ENCODE measurements at places on chromosomes 2 and 18. TPM values are rescaled to one million over a fixed set of nuclear protein-coding genes. Genes with fewer than 3 reads are reported as not detected.
A peak's percentile ranks its signal among the peaks of the same experiment; 100 is the strongest.

The PLB1 gene
- 0.06 TPM for total RNA-seq

DNA sequence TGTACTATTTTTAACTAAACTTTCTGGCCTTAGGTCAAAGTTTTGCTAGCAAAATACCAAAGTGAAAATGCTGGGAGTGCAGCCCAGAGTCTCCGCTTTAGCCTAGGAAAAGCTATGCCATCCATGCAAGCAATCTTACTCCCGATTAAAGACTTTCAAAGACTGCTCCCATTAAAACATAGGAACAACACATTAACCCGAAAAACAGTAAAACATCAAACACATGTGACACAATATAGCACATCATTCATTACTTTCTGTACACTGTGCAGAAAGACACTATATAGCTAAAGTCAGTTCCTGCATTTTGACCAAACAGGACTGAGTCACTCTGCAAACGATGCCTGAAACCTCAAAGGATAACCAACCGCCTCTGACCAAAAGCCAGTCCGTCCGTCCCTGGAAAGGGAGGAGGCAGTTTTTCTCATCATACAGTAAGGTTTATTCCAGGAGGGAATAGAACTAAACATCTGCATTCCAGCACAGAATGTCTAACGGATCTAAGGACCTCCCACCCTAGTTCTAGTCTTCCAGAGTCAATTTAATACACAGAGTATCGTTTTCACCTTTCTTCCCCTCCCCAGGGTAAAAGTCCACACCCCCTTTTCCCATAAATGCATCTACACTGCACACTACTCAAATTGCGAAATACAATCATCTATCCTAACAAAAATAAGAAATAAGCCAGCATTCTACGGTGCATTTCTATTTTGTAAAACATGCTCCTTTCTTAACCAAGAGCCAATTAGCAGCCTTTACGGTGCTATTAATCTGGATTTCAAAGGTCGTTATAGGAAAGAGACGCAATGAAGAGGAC is 1.7 kb downstream of the ROCK2 start:
- DNase-seq, result peak; percentile 51

GRCh38 chr2:7878786-7879482 is 802.9 kb upstream of the ID2 start:
- no peak for DNase-seq

GRCh38 chr18:43572163-43572562 is 294.9 kb upstream of the SYT4 start:
- DNase-seq, result no peak

DNA sequence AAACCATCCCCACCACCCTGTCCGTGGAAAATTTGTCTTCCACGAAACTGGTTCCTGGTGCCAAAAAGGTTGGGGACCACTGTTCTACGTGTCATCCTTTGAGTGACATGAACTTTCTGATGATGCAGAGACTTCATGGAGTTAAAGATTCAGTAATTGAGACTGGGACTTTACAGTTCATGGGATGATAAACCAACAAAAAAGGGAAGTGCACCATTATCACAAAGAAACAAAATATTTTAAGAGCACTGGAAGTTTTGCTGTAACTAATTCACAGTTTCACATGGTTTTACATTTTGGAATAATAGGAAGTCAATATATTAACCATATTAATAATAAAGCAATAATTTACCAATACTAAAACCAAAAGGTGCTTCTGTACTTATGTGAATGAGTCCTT is 126.8 kb downstream of the AQP4 start:
- no peak for DNase-seq

DNA sequence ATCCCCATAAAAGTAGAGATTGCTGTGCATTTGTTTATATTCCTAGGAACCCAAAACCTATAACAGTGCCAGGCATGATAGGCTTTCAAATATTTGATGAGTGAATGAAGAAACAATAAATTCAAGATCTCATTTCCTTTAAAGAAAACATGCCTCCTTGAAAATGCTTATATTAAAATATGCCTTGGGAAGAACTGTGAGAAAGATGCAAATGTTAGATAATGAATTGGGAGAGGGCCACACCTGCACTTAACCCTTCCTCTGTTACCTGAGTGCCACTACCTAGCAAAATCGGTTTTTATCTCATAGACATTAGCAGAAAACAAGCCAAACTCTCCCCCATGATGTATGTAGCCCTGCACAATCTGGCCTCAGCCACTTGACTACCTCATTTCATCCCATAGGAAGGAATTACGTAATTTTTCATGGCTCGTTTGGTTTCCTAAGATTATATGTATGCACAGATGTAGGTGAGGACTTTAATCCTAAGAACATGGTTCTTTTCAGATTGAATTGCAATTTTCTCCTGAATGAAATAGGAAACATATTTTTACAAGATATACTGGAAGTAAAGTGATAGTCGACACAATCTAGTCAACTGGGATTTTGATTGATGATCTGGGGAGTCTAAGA is 25.2 kb downstream of the GULP1 start:
- DNase-seq, result no peak

DNA sequence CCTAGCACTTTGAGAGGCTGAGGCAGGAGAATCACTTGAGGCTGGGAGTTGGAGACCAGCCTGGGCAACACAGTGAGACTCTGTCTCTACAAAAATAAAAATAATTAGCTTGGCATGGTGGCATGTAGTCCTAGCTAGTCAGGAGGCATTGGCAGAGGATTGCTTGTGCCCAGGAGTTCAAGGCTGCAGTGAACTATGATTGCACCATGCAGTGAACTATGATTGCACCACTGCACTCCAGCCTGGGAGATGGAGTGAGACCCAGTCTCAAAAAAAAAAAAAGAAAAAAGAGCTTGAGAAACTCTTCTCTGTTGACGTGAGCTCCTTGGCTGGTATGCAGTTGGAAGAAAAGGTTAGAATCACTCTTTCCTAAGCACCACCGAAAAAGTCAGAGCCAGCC is 125.1 kb upstream of the TNP1 start:
- DNase-seq, result no peak

The XPO1 gene
- 171 TPM for total RNA-seq

DNA sequence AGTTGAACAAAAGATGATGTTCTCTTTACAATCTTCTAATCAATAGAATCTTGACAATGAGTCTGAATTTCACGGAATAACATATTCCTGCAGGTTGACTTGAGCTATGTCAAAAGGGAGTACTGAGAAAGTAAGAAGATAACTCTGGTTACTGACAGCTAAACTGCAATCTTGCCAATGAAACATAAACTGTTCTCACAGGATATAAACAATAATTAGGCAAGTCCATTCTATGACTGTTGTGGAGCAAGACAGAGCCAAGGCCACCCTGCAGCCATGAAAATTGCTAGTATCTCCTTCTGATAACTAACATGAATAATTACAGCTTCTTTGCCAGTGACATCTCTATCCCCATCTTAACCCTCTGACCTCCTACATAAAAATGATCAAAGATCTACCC is 6.3 kb upstream of the RPRD1A start:
- no peak for DNase-seq

GRCh38 chr2:105883911-105884694 is 139.4 kb downstream of the NCK2 start:
- no peak for DNase-seq

The KCNJ13 gene
- not detected for total RNA-seq

DNA sequence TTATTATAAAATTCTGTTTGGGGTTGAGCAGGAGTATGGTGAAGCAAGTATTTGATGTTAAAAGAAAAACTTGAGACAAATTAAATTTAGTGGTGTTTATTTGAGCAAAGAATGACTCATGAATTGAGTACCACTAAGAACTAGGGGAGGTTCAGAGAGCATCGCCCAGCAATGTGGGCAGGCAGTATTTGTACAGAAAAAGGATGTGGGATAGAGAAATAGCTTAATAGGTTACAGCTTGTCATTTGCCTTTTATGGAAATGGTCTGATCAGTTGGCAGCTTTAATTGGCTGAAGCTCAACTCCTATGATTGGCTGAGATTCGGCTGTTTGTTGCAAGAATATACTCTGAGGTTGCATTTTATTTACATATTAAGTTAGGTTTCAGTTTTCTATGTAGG is 68.2 kb downstream of the LRATD1 start:
- DNase-seq, result no peak

The REG1A gene
- not detected for total RNA-seq

The RTP5 gene
- not detected for total RNA-seq

- peak; percentile 62 for DNase-seq
Observed at GRCh38 chr2:177392373-177393202, at the start of gene AGPS. Gene AGPS, plus strand, starts transcription at chr2:177392773. Its CDS starts 17 bp downstream, at chr2:177392790.

DNA sequence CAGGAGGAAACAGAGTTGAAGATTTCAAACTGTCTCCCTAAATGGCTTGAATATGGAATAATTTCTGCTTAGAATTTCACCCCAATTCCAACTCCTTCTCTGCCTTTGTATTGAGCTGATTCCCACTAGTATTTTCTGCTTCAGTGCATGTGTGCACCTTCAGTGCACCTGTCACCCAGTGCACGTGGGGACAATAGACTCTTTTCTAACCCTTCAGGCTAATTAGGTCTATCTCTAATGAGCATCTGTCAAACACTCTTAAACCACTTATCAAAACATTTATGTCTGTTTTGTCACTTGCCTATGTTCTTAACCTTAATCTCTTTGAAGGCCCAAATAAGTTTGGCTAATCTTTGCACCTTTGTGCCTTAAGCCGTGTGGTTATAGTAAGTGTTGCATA is 232.0 kb upstream of the NETO1 start:
- no peak for DNase-seq

GRCh38 chr2:118047380-118047826 is 33.5 kb upstream of the CCDC93 start:
- no peak for DNase-seq

GRCh38 chr2:48450936-48451602 is 78.9 kb upstream of the STON1 start:
- no peak for DNase-seq

DNA sequence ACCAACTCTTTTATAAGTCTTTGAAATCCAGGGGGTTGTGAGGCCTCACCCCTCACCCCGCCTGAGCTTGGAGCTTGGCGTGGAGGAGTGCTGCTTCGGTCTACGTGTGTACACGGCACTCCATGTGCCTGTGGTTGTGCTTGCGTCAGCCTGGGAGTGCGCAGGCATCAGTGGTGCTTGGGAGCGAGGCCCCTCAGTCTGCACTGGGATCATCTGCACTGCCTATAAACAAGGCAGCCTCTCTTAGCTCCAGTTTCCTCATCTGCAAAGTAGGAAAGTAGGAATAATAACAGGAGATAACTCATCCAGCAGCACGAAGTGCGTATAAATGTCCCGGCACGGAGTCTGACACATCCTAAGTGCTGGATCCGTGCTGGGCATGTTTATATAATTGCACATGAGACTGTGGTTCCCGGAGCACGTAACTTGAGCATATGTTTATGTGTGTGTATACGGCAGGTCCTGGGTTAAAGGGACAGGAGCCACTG is 1.2 kb downstream of the GYPC start:
- no peak for DNase-seq

The FAM237A gene
- not detected for total RNA-seq

DNA sequence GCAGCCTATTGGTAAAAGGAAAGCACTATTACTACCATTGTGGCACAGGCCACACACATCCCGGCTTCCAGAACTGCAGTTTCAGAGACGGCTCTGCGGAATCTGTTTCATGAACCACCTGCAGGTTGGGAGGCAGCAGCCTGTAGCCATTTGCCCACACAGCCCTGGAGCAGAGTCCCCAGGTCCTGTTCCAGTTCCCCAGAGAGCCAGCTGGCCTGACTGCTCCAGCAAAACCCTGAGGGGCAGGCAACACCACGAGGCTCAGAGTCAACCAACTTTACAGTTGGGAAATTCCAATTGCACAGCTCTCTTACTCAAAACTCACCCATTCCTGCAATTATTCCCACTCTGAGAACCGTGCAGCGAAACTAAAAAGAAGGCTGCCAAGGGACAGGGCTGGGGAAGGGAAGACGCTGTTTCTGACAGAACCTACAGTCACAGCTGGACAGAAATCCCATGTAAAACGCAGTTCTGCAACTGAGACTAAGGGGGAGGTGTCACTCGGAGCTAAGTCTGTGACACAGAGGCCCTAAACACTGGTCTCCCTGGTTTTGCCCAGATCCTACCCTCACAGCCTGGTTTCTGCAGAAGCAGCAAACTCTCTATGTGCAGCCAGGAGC is 219.4 kb downstream of the TMEM163 start:
- DNase-seq, result no peak

GRCh38 chr2:65025453-65026123 is 30.6 kb upstream of the CEP68 start:
- DNase-seq, result no peak

The EFEMP1 gene
- 872 TPM for total RNA-seq

The WDR33 gene
- 28.5 TPM for total RNA-seq

The FBXO36 gene
- total RNA-seq, result 1.4 TPM

DNA sequence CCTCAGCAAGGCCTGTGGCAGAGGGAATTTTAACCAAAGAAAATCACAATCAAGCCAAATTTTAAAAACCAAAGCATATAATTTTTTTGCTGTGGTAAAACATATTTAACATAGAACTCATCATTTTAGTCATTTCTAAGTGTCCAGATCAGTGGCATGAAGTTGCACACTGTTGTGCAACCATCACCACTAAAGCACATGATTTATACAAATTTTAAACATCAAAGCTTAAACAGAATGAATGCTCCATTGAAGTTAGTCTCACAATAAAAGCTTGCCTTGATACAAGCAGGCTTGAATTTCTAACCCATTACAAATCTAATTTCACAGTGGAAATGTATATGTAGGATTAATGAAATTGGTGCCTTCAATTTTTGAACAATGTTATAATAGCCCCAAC is 31.2 kb downstream of the FTCDNL1 start:
- DNase-seq, result no peak

DNA sequence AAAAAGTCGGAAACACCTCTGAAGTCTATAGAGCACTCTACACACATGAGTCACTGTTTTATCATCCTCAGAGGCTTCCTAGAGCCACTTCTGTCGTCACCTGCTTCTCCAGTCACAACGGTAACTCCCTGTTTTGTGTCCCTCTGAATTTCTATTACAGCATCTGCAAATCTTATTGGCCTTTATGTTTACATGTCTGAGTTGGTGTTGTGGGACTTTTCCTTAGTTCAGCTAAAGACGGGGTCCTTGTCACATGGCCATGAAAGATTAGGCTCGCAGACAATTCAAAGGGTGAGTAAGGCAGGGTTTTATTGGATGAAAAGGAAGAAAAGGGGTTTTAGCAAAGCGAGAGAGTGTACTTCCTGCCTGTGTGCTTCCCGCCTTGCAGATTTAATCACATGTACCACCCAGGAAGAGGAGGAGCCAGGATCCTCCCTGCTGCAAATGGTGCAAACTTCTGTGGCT is 185.6 kb downstream of the LPIN1 start:
- DNase-seq, result no peak

The CELF4 gene
- total RNA-seq, result not detected

The VWC2L gene
- not detected for total RNA-seq

GRCh38 chr18:38241736-38242135 is 676.1 kb upstream of the CELF4 start:
- no peak for DNase-seq

- DNase-seq, result peak; percentile 30
Observed at GRCh38 chr2:159968279-159968900, 94.0 kb downstream of the PLA2R1 start.

The SERPINB13 gene
- not detected for total RNA-seq

Measured in NCI-H460 (cell line).